ENCODE measurements at places on chromosomes 13 and 19. TPM values are rescaled to one million over a fixed set of nuclear protein-coding genes. Genes with fewer than 3 reads are reported as not detected.

DNA sequence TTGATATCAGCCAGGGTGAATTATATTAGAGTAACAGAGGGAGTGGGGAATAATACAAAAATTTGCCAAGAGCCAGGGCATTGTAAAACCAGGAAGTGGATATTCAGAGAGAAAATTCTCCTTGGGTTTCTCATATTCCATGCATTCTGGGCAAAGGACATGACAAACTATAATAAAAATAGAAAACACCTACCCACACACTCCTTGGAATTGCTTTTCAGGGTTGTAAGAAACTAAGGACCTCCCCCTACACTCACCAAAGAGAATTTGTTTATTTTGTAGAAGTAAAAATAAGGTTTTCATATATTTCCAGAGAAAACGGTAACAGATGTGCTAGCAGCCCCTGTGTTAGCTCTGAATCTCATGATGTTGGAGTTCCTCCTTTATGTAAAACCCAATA, 649.6 kb downstream of the SLITRK1 start:
- DNase-seq = no peak

GRCh38 chr13:95355494-95355893, 54.2 kb upstream of the ABCC4 start:
- no peak for DNase-seq

- no peak for DNase-seq
Observed at GRCh38 chr13:21568854-21569253, 35.1 kb downstream of the MICU2 start.

DNA sequence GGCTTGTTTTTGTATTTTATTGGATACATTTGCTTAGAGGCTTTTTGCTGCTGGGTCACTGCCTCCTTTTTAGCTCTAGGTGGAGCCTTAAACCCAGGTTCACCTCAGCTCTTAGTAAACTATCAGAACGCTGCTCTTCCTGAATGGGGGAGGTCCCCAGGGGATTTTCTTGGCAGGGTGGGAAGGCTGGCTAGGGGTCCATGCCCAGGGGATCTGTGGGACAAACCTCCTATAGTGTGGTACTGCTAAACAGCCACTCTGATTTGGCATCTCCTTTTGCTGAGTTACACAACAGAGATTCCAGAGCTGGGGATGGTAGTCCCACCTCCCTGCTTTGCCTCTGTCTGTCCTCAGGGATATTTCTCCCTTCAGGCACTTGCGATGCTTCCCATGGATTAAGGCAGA, 204.9 kb downstream of the ZIC5 start:
- peak; percentile 6 for DNase-seq

DNA sequence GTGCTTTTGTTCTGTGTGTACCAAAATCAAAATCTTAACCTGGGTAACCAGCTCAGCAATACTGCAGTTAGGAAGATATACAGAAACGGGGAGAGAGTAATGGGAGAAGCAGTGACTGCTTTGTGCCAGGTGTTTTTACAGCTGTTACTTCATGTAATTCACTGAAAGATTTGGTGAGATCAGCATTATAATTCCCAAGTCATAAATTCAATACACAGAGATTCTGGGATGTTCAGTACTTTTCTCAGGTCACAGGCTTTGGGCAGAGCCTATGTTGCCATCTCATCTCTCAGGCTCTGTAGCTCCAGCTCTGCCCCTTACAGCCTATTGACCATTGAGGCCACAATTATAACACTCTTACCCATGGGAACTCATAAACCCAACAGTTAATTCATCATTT, 138.5 kb downstream of the ZAR1L start:
- no peak for DNase-seq

- DNase-seq = no peak
Observed at GRCh38 chr19:45771311-45771933, 2.4 kb upstream of the SIX5 start.

DNA sequence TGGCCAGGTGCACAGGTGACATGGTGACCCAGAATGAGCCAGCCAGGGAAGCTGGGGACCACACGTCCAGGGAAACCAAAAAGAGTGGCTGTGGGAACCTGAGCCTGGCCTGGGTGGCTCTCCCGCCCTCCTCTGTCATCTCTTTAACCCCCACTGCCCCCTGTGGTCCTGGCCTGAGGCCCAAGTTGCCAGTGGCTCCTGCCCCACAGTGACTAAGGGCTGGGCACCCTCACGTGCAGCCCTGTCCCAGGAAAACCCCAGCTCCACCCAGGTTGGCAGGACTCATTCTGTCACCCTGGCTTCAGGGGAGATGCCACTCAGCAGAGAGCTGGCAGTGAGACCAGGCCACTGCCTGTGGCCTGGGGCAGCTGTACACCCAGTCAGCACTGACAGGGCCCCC, 30.6 kb upstream of the ISYNA1 start:
- DNase-seq = no peak

DNA sequence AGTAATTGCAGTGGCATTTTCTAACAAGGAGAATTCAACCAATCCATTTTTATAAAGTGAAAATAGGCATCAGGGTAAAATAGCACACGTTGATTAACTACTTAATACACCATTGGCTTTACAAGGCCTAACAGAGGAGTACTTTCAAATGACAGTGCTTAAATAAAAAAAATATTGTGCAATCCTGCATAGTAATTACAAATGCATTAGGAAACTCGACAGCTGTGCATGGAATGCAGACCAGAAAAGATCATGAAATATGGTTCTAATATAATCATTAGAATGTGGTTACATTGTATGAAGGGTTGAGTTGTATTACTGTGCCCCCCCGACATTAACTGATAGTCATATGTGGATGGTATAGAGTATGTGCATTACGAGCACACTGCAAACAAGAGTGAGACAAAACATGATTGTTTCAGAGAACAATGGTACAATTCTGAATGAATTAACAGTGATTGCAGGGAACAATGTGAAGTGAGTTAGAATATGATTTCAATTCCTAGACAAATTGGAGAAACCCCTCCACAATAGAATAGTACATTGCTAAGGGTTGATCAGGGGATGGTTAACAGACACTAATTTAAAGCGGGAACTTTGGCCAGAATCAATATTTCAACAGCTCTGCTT, 270.6 kb downstream of the GPC5 start:
- no peak for DNase-seq

DNA sequence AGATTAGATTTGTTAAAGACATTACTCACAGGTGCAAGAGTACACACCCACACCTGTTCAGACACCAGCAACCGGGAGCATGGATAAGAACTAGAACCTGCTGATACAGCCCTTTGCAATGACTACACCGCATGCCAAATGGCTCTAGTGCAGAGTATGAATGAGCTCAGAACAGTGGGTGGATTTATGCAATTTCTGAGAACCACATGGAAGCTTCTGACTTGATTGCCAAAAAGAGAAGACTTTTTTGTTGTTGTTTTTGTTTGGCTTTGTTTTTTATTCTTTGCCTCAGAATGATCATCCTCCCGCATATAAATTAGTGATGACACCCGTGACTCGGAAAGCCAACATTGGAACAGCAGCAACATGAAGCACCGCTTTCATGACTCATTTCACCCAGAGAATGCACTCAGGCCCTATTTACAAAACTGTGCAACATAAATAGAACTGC, 77.4 kb upstream of the LRCH1 start:
- DNase-seq = no peak

DNA sequence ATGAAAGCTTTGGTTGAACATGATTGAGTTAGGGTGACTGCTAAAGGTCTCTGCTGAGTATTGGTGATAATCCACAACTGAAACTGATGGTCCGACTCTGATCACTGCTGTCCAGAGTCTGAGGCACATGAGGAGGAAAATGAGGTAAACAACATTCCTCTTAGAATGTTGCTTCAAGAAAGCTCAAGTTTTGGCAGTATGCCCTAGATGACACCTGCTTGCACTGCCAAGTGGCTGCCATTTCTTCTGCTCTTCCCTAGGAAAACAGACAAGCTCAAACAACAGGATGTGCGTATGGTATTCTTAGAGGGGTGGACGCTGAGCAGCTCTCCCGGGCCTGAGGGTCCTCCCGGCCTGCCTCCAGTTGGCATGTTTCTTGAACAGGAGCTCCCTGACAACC, 15.2 kb upstream of the MTIF3 start:
- no peak for DNase-seq

DNA sequence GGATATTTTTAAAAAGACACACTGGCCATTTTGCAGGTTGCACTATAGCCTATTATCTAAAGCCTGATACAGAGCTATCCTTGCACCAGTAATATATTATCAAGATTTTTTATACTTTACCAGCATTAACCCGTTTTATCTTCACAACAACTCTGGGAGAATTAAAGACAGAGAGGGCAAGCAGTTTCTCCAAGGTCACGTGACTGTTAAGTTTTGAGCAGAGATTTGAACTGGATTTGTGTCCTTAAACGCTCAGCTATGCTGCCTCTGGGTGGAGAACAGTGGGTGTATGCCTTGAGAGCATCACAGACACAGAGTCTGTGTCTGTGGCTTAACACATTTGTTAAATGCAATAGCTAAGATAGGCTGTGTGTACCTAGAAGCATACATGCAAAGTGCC, 147.2 kb downstream of the MYO16 start:
- DNase-seq = no peak

DNA sequence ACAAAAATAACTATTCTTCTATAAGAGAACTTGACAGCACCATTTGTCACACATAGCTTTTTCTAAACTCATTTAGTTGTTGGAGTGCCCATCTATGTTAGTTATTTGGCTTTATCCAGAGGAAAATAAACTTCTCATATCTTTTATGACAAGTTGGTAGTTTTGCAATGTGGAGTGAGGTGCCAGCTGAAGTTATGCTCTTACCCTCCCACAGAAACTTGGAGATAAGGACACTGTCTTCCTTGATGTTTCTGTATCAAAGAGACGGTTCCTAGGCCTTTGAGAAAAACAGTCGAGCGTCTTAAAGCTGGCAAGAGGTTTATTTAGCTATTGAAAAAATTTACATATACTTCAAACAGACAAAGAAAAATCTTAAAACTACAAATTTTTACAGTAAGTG, 1079.7 kb downstream of the SLITRK1 start:
- DNase-seq = no peak

- peak; percentile 36 for DNase-seq
Observed at GRCh38 chr13:32911506-32911905, 104.7 kb upstream of the KL start.

- DNase-seq = no peak
Observed at GRCh38 chr19:531753-532560, at the start of gene CDC34. Gene CDC34 (plus strand): TSS chr19:531760. CDS start chr19:531932, 172 bp downstream.

GRCh38 chr13:32024750-32025149, 6.8 kb upstream of the FRY start:
- DNase-seq = no peak

- DNase-seq = no peak
Observed at GRCh38 chr19:50943074-50943828, 9.6 kb downstream of the KLK5 start.

DNA sequence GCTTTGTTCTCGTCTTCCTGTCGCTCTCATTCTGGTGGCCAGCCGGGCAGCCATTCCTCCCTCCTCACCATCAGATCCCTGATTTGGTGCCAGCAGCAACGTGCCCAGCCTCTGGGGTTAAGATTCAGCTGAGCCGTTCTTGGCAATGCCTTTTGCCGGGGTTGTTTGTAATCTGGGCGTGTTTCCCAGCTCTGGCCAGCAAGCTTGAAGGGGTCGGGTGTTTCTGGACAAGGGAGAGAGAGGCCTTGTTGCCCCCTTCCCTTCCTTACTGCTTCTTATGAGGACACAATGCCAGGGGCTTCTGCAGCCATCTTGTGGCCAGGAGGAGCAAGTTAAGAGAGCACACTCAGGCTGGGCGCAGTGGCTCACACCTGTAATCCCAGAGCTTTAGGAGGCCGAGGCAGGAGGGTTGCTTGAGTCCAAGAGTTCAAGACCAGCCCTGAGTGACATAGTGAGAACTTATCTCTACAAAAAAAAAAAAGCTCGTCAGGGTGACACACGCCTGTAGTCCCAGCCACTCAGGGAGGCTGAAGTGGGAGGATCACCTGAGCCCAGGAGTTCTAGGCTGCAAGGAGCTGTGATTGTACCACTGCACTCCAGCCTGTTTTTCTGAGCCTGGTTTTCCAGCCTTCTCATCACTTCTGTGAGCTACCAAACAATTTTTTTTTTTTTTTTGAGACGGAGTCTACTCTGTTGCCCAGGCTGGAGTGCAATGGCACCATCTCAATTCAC, 10.7 kb upstream of the CRTC1 start:
- no peak for DNase-seq

DNA sequence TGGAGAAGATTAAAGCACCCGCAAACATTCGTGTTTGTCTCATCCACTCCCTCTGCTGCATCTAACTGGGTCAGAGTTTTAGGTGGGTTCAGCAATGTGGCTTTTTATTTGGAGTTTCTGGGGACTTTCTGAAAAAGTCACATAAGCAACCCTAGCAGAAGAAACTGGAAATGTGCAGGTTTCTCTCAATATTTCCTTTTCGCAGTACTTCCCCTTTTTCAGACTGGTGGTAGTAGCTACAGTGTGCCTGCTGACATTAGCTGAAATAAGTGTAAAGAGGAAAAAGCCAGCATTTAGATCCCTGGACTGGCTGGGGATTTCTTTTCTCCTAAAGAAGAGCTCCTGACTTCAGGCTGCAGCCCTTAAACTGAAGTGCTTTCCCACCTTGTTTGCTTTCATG, 15.9 kb upstream of the OLFM4 start:
- DNase-seq = no peak

DNA sequence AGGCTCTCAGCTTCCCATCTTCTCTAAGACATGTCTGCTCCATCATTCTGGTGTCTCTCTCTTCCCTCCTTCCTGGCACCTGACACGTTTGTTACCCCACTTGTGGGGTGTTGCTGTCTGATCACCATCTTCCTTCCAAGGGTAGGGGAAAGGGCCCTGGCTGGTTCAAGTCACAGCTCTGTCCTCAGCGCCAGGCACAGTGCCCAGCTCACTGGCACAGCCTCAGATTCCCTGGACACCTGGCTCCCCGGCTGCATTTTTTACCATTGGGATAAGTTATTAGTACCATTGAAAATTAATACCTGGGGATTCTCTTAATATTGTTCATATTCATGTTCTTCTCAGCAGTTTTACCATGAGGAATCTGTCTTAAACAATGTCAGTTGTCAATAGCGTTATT, 50.8 kb upstream of the LDLR start:
- DNase-seq = no peak

LRRC63 gene
- total RNA-seq = not detected

TFDP1 gene
- 84.2 TPM for total RNA-seq

BST2 gene
- 58.8 TPM for total RNA-seq

CEACAM8 gene
- total RNA-seq = not detected

DPP9 gene
- 26.6 TPM for total RNA-seq

CACNG8 gene
- not detected for total RNA-seq

SIGLEC7 gene
- not detected for total RNA-seq

All from HepG2 (cell line).